ENCODE measurements at places on chromosomes 7 and 10. TPM values are rescaled to one million over a fixed set of nuclear protein-coding genes. Genes with fewer than 3 reads are reported as not detected.

SUN3 gene
- total RNA-seq: not detected

DNA sequence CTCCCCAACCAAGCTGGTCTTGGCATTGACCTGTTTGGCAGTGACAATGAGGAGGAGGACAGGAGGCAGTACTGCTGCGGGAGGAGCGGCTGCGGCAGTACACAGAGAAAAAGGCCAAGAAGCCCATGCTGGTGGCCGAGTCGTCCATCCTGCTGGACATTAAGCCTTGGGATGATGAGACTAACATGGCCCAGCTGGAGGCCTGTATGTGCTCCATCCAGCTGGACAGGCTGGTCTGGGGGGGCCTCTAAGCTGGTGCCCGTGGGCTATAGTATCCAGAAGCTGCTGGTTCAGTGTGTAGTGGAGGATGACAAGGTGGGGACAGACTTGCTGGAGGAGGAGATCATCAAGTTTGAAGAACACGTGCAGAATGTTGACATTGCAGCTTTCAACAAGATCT is 39.1 kb upstream of the ZNF273 start:
- no peaks in the 10 kb centered on the region for H3K36me3 ChIP-seq
- no peak for DNase-seq
- H3K4me1 ChIP-seq: no peaks in the 10 kb centered on the region

DNA sequence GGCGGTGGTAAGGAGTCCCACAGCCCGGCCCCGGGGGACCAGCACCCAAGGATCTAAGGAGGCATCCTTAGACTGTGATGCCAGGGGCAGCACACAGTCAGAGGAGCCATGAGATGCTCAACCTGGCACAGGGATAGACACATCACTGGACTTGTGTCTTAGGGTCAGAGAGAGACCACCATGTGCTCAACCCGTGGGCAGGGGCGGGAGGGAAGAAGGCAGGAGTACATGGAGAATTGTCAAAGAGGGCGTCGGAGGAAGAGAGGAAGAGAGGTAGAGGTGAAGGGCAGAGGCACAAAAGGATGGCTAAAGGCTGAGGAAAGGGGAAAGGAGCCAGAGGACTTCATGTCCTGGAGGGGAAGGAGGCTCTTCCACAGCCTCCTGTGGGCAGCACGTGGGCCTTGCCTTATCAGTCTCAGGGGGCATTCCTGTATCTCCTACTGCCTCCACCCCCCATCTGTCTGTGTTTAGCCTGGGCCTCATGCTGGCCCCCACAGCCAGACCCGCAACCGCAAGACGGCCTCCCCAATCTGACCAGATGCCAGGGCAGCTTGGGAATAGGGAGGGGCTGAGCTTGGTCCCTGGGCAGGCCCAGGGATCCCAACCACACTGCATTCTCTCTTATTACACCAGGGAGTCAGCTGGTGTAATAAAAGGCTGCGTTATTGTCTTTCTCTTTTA is 2.2 kb downstream of the ADCY1 start:
- no peaks in the 10 kb centered on the region for H3K36me3 ChIP-seq
- H3K27me3 ChIP-seq: no peaks in the 10 kb centered on the region
- H3K4me3 ChIP-seq: no peak overlapping the region
- H3K4me1 ChIP-seq: no peaks in the 10 kb centered on the region
- H3K27ac ChIP-seq: no peak overlapping the region

DNA sequence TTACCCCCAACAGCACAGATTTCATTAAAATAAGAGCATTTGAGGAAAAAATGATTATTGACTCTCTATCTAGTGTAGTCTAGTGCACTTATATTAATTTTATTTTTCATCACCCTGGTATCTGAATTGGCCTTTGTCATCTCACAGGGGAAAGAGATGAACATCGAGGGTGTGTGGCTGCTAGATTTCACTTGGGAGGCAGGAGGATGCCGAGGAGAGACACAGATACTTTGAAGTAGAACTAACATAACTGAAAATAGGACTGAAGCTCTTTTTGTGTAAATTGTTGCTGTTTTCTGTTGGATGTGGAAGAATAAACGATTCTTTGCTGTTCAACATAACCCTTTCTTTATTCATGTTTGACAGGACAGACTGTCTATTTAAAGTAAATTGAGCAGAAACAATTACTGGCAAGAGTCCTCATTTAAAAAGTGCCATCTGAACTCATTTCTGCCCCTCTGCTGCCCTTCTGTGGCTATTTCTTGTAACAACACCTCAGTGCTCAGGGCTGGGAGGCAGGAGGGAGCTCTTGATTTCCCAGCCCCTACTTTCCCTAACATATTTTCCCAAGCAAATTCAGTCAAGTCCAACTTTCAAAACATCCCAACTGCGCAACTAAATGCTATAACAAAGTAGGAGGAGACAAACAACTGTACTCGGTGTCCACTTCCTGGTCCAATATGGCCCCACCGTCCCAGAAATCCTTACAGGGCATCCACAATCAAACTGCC is 15.6 kb downstream of the LYZL1 start:
- DNase-seq: no peak
- H3K27ac ChIP-seq: no peak overlapping the region
- H3K4me3 ChIP-seq: peak overlapping the region; percentile 8
- H3K27me3 ChIP-seq: no peaks in the 10 kb centered on the region

UTF1 gene
- total RNA-seq: not detected

- H3K36me3 ChIP-seq: no peaks in the 10 kb centered on the region
- H3K4me1 ChIP-seq: no peaks in the 10 kb centered on the region
- H3K4me3 ChIP-seq: no peak overlapping the region
- H3K27me3 ChIP-seq: no peaks in the 10 kb centered on the region
- no peak overlapping the region for H3K27ac ChIP-seq
Measured at GRCh38 chr7:3995187-3995586, 686.9 kb upstream of the FOXK1 start.

GRCh38 chr7:130367836-130368746 is 12.2 kb upstream of the CPA1 start:
- no peak for DNase-seq
- no peaks in the 10 kb centered on the region for H3K36me3 ChIP-seq
- no peaks in the 10 kb centered on the region for H3K27me3 ChIP-seq
- no peak overlapping the region for H3K4me3 ChIP-seq

DNA sequence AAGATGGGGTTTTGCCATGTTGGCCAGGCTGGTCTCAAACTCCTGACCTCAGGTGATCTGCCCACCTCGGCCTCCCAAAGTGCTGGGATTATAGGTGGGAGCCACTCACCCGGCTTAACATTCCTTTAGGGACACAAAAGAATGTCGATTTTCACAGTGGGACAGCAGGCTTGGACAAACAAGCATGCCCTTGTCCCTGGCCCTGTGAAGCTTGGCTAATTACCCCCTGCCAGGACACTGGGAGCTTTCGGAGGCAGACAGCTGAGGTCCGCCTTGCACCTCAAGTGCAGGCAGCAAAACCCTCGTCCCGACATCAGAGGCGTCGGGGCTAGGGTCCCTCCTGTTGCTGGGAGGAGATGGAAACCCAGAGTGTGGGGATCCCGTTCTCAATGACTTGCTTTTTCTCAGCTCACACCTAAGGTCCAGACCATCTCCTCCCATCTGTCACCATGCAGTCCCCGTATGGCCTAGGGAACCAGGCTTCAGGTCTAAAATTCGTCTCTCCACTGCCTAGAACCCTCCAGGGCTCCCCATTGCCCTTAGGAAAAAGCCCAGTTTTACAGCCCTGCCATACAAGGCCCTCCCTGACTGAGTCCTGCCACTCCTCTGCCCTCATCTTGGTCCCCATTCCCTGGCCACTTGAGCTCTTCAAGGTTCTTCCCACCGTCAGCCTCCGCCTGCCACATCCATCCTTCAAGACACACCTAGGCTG is 6.3 kb upstream of the CLIP2 start:
- H3K4me3 ChIP-seq: no peak overlapping the region
- H3K27ac ChIP-seq: no peak overlapping the region
- H3K27me3 ChIP-seq: no peaks in the 10 kb centered on the region
- H3K36me3 ChIP-seq: no peaks in the 10 kb centered on the region
- no peak for DNase-seq

GRCh38 chr10:100816671-100817070 is 71.3 kb downstream of the PAX2 start:
- no peaks in the 10 kb centered on the region for H3K27me3 ChIP-seq
- H3K36me3 ChIP-seq: no peaks in the 10 kb centered on the region
- no peak overlapping the region for H3K4me3 ChIP-seq
- DNase-seq: no peak
- no peak overlapping the region for H3K27ac ChIP-seq

- H3K36me3 ChIP-seq: no peaks in the 10 kb centered on the region
- peaks cover 79% of the 10 kb centered on the region for H3K4me1 ChIP-seq
- no peak overlapping the region for H3K4me3 ChIP-seq
- DNase-seq: no peak
- peak overlapping the region; percentile 29 for H3K27ac ChIP-seq
- H3K27me3 ChIP-seq: no peaks in the 10 kb centered on the region
Measured at GRCh38 chr7:121081327-121081936, 92.9 kb downstream of the CPED1 start.

- peaks cover 10% of the 10 kb centered on the region for H3K4me1 ChIP-seq
- no peaks in the 10 kb centered on the region for H3K27me3 ChIP-seq
- H3K27ac ChIP-seq: no peak overlapping the region
- no peaks in the 10 kb centered on the region for H3K36me3 ChIP-seq
- H3K4me3 ChIP-seq: peak overlapping the region; percentile 24
Measured at GRCh38 chr10:3500408-3500856, 284.6 kb downstream of the KLF6 start.

DNA sequence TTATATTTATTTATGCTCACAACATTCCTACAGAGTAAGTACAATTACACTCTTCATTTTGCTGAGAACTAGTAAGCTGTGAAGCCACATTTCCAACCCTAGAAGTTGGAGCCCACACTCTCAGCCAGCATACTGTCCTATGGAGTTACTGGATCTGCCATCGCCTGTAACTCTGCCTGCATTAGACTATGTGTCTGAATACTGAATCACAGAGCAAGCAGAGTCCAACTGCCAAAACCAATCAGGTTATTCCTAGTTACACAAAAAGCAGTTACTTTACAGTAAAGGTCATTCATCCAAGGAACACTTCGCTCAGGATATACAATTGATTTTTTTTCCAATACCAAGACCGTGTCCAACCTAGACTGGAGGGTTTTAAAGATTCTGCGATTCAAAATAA is 21.5 kb downstream of the CTAGE6 start:
- H3K27ac ChIP-seq: no peak overlapping the region
- H3K27me3 ChIP-seq: no peaks in the 10 kb centered on the region
- H3K4me1 ChIP-seq: no peaks in the 10 kb centered on the region

ADIRF gene
- total RNA-seq: 318 TPM

GIMAP1 gene
- 7.8 TPM for total RNA-seq

NKX2-3 gene
- total RNA-seq: not detected

DNA sequence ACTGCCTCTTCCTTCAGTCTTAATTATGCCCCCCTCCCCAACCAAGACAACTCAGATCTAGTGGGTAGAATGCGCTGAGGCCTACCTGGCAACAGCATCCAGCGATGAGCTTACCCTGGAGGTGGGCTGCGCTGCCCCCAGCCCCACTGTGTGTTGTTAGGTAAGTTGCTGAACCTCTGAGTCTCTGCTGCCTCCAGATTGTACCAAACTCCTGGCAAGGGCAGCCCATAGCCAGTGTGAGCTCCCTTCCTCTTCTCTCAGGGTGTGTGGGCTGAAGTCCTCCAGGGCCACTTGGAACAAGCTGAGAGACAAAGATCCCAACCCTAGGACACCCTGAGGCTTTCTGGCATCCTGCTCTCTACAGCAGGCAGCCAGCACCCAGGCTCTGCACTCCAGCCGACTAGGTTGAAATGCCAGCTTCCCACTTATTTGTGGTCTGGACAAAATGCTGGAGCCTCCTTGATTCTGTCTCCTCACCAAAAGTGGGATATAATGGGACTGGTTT is 135.3 kb downstream of the ARHGAP22 start:
- no peak overlapping the region for H3K4me3 ChIP-seq
- H3K36me3 ChIP-seq: no peaks in the 10 kb centered on the region
- H3K4me1 ChIP-seq: peaks cover 18% of the 10 kb centered on the region
- no peaks in the 10 kb centered on the region for H3K27me3 ChIP-seq
- no peak overlapping the region for H3K27ac ChIP-seq

DNA sequence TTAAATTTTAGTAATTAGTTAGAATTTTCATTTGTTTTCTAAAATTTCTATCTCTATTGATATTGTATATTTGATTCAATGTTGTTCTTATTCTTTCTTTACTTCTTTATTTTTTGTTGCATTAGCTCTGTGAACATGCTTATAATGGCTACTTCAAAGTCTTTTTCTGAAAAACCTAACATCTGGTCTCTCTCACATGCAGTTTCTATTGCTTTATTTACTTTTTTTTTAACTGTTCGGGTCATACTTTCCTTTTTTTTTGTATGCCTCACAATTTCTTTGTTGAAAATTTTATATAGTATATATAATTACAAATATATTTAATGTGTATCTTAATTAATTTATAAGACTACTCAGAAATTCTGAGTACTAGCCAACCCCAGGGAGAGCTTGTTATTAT is 52.1 kb upstream of the PLXDC2 start:
- H3K36me3 ChIP-seq: no peaks in the 10 kb centered on the region
- DNase-seq: no peak
- peaks cover 4% of the 10 kb centered on the region for H3K4me1 ChIP-seq

SLC13A1 gene
- total RNA-seq: not detected

- H3K27me3 ChIP-seq: no peaks in the 10 kb centered on the region
- no peaks in the 10 kb centered on the region for H3K36me3 ChIP-seq
- H3K4me3 ChIP-seq: no peak overlapping the region
- no peak for DNase-seq
- no peaks in the 10 kb centered on the region for H3K4me1 ChIP-seq
Measured at GRCh38 chr10:98673171-98673782, 226.5 kb upstream of the HPS1 start.

DNA sequence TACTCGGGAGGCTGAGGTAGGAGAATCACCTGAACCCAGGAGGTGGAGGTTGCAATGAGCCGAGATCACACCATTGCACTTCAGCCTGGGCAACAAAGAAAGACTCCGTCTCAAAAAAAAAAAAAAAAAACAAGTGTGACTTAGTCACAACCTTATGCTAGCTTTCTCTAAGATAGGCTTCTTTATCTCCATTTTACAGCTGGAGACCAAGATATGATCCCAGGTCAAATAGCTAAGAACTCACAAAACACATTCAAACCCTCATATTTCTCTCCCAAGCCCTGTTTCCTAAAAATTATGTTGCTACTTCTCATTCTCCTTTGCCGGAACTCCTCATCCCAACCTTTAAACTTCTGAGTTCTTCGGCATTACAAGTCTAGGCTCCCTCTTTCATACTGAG is 13.0 kb upstream of the DHTKD1 start:
- DNase-seq: no peak
- H3K27ac ChIP-seq: no peak overlapping the region
- H3K27me3 ChIP-seq: no peaks in the 10 kb centered on the region
- H3K4me3 ChIP-seq: no peak overlapping the region

- peaks cover 22% of the 10 kb centered on the region for H3K4me1 ChIP-seq
- peak overlapping the region; percentile 52 for H3K4me3 ChIP-seq
- DNase-seq: no peak
- peak overlapping the region; percentile 23 for H3K27ac ChIP-seq
- H3K27me3 ChIP-seq: no peaks in the 10 kb centered on the region
Measured at GRCh38 chr7:593324-594115, 73.9 kb upstream of the PDGFA start.

DNA sequence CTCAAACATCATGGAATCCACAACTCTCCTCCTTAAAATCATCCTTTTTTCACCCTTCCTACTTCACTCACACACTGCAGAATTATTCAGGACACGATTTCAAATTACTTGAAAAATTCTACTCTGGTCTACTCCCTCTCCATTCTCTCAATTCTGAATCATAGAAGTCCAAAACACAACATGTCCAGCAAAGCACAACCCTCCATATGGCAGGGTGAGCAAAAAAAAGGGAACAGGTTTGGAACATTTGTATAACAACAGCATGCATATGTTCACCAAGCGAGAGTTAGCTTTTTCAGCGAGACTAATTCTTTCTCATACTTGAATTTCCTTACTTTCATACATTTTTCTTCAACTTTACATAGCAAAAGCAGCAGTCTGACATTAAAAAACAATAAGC is 73.4 kb downstream of the ABI1 start:
- peaks cover 11% of the 10 kb centered on the region for H3K4me1 ChIP-seq
- H3K27ac ChIP-seq: no peak overlapping the region
- no peaks in the 10 kb centered on the region for H3K36me3 ChIP-seq
- no peaks in the 10 kb centered on the region for H3K27me3 ChIP-seq
- DNase-seq: no peak

OR6B1 gene
- not detected for total RNA-seq
